ENCODE measurements at places on chromosomes 4 and X.

GRCh38 chr4:99847362-99847976 is 30.8 kb downstream of the DAPP1 start:
- DNase-seq, result no peak

GRCh38 chrX:85303544-85303943 is 59.8 kb downstream of the ZNF711 start:
- DNase-seq, result no peak

DNA sequence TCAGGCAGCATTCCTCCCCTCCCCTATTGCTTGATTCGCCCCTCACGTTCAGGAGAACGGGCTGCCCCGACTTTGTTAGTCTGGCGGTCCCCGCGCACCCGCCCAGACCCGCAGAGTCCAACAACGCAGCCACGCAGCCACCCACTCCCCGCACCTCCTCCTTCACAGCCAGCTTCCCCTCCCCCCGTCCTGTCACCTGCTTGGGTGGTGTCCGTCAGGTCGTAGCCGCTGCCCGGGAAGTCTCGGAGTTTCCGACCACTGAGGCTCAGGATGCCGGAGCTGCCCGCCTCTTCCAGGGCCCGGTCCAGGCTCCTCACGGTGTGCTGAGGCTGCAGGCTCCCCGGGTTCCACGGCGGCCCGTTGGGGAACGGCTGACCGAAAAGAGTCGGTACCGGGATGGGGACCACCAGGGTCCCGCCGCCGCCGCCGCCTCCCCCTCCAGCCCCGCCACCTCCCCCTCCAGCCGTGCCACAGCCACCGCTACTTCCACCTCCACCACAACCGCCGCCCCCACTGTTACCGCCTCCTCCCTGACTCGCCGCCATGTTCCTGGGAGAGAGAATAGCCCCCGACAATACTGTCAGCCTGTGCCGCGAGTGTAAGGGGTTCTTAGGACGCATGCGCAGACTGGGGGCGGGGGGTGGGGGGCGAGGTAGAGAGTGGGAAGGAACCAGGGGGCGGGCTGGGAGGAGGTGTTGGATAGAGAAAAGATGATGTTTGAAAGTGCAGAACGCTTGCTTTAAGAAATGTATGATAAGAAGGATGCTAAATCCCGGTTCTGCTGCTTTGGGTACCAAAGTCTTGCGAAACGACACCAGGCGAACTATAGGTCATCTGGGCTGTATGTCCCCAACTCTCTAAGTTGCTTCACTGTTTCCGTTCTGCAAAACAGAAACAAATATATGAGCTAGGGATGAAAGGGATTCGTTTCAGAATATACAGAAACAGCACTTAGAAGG is at the start of gene LRCH2:
TSS of gene LRCH2 (minus strand) at position 600 of the 959 bp plus-strand sequence. CDS start at position 545, 55 bp downstream.
- no peak for DNase-seq

- no peak for DNase-seq
These were observed 5.6 kb downstream of the CXCL9 start for GRCh38 chr4:76001700-76002099.

- no peak for DNase-seq
These were observed 494 bp downstream of the SPOCK3 start for GRCh38 chr4:167233685-167234315.

DNA sequence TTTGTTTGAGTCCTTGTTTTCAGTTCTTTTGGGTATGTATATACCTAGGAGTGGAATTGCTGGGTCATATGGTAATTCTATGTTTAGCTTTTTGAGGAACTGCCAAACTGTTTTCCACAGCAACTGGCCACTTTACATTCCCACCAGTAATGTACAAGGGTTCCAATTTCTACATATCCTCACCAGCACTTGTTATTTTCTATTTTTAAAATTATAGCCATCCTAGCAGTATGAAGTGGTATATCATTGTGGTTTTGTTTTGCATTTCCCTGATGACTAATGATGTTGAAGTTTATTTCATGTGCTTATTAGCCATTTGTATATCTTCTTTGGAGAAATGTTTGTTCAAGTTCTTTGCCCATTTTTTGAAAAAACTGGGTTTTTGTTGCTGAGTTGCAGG is 39.6 kb downstream of the TMEM164 start:
- DNase-seq, result no peak

DNA sequence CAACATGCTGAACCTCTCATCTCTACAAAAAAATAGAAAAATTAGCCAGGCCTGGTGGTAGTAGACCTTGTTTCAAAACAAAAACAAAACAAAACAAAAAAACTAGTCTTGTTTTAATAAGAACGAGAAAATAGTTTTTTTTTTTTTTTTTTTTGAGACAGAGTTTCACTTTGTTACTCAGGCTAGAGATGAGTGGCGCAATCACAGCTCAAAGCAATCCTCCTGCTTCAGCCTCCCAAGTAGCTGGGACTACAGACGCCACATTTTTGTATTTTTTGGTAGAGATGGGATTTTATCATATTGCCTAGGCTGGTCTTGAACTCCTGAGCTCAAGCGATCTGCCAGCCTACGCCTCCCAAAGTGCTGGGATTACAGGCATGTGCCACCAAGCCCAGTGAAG is 47.7 kb upstream of the UGDH start:
- DNase-seq, result no peak

- DNase-seq, result no peak
These were observed 22.6 kb downstream of the FGFRL1 start for GRCh38 chr4:1033840-1034551.

DNA sequence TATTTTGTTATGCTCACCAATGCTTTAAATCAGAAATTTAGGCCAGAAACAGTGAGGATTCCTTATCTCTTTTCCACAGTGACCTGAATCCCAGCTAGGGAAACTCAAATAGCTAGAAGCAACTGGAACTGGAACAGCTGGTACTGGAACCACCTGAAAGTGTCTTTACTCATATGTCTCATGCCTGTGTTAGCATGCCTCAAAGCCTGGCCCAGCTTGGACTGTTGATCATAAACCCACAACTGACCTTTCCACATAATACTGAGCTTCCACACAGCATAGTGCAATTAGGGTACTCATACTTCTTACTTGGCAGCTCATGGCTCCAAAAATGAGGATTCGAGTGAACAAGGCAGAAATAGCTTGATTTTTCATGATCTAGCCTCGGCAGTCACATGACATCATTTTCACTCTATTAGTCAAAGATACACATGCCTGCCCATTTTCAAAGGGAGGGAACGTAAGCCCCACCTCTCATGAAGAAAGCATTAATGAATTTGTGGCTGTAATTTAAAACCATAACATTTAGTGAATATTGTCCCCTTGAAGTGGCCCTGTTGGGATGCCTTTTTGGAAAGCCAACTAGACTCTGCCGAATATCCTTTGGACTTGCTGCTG is 80.8 kb upstream of the ACSL1 start:
- no peak for DNase-seq

Measured in mucosa of gallbladder (tissue), 1 donor.